ENCODE measurements at places on chromosomes 2 and 18.
A peak's percentile ranks its signal among the peaks of the same experiment; 100 is the strongest.

- DNase-seq = no peak
Observed at GRCh38 chr2:197674060-197674459, 1.3 kb downstream of the RFTN2 start.

GRCh38 chr18:484749-485464 lies 15.6 kb downstream of the COLEC12 start:
- DNase-seq = no peak

- no peak for DNase-seq
Observed at GRCh38 chr2:203547356-203547755, 12.3 kb upstream of the RAPH1 start.

- no peak for DNase-seq
Observed at GRCh38 chr2:120400551-120400950, 54.6 kb downstream of the INHBB start.

DNA sequence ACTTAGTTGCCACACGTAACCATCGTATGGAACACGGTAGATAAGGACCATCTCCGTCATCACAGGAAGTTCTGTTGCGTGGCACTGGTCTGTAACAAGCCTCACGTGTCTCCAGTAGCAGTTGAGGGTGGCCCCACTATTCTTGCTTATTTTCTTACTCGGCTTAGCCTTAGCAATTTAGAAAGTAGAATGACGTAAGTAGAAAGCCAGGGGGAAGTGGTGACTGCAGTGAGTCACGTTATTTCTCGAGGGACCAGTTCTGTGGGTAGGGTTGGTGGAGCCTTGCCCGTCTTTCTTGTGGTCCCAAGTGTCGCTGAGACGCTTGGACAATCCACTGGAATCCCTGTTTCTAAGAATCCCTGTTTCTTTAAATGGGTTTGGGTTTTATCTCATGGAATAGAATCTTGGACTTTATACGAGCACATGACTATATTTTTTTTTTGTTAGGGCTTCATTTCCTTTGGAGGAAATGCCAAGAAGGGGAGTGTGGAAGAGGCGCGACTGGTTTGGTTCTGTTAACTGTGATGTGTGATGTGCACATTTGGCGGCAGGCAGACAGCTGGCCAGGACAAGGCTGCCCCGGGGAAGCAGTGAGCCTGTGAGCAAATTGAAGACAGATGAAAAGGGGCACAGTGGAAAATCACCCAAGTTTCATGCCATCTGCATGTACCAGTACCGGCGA lies 96.2 kb downstream of the CABLES1 start:
- DNase-seq = no peak

GRCh38 chr18:45249246-45249661 lies 366.0 kb upstream of the SLC14A2 start:
- DNase-seq = no peak

- DNase-seq = no peak
Observed at GRCh38 chr2:38155-38554, 8.2 kb downstream of the FAM110C start.

- DNase-seq = peak; percentile 20
Observed at GRCh38 chr2:168247341-168248261, at the start of gene STK39. Gene STK39 (minus strand): TSS chr2:168247595. CDS start chr2:168247435, 160 bp downstream.

- DNase-seq = no peak
Observed at GRCh38 chr2:17303521-17303920, 214.7 kb downstream of the RAD51AP2 start.

DNA sequence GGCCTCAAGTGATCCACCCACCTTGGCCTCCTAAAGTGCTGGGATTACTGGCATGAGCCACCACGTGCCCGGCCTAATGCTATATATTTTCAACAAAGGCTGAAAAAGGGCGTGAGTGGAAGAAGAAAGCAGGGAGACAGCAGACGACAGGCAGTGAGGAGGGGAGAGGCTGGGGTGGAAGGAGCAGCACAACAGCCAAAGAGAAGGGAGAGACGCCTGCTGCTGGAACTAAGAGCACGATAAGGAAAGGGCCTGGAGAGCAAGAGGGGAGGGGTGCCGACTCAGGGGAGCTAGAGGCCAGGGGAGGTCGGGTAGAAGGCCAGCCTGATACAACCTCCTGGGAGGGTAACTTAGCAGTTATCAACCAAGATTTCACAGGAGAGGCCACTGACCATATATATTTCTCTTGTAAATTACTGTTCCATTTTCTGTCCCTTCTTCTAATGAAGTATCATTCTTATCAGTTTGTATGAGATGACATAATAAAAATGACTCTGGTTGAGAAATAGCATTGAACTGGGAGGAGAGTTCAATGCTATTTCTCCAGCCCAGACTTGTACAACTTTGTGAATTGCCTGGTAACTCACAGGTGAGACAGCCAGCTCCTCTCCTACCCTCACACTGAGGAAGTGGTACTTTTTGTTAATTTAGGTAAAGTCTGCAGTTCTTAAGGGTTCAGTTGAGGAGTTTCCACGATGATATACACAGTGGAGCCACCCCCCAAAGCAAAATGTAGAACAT lies 5.8 kb upstream of the RNU4ATAC start:
- DNase-seq = no peak

DNA sequence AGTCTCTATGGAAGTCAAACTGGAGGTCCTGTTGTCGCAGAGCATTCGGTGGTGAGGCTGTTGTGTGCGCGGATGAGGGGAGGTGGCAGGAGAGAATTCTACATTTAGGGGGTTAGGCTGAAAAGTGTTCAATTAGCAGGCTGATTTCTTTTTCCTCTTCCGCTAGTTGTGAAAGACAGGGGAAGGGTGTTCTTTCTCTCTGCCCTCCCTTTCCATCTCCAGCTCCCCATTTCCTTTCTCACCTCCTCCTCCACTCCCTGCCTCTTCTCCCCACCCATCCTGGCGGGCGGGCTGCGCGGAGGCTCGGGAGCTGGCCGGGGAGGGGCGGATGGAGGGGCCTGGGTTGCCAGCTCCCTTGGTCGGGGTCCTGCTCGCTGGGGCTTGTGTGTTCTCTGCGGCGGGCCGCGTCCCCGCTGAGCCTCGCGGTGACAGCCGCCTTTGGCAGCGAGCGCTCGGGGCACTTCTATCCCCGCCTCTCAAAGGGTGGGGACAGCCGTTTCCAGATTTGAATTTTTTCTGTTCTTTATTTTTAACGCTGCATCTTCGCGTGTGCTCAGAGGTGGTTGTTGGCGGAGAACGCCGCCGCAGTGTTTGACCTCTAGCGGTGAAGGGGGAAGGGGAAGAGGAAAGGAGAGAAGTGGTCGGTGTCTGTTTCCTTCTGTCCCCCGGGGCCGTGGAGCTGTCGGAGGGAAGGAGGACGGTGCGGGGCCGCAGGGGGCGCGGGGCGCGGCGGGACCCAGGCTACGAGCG lies 3.6 kb downstream of the SOX11 start:
- DNase-seq = no peak

DNA sequence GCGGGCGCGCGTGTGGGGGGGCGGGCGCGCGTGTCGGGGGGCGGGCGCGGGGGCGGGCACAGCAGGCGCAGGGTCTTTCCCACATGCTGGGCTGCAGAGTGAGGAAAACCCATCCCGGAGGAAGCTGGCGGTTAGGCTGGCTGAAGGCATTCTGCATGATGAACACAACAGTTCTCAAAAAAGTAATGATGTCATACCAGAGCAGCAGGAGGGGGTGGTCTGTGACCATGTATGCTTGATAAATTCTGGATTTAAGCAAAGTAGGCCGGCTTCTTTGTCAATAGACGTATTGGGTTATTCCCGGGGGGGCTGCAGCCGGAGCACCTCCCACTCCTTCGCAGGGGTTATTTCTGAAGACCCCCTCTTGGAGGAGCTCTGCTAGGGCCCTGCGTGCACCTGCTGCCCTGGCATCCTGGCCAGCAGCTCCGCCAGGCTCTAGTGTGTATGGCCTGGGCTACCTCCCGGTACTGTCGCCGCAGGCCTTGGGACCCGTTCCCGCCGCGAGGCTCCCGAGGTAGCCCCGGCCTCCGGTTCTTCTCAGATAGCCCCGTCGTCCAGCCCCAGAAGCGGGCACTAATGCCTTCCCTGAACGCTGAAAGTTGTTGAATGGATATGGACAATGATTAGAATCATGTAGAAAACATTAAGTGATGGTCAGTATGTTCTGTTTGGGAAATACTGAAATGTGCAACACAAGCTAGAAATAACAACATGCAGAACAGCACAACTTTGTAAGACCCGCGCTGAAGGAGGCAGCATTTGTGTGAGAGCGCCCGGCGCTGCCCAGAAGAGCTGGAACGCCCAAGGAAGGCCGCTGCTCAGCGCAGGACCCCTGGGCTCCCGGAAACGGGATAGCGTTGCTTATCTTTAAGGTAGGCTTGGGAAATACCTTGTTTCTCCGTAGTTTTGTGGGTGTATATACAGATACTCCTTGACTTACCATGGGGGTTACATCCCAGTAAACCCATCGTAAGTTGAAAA lies 101.4 kb upstream of the RAB6C start:
- peak; percentile 7 for DNase-seq

DNA sequence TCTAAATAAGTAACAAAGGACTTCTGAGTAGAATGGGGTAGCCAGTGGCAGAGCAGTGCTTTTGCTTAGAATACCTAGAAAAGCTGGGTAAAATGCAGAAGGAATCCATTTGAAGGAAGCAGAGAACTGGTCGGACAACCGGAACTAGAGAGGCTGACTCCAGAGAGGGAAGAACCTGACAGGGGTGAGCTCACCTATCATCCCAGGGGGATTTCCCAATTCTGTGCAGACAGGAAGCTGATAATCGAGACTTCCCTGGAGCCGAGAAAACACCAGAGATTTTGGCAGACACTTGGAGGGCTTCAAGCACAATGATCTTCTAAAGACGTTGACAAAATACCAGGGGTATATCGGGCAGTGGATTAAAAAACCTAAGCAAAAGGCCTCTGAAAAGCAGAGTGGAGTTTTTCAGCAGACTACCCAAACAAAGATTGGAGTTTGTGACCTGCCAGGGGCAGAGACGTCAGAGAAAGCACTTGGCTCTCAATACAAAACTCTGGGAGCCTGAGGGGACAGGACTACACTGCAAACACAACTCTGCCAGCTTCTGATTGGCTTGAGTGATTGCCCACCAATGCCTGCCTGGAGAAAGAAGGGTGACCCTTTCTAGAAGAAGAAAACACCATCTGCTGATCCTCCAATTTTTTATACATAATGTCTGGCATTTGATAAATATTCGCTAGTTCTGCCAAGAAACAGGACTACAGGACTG lies 67.5 kb upstream of the TTN start:
- DNase-seq = no peak
